Stimulated activated CD8-positive, alpha-beta memory T cell treated with anti-CD3 and anti-CD28 coated beads, Interleukin-7, amount 100 ng/mL, for 1 hour (primary cell): ENCODE measurements at places on chromosomes 3 and 15.

DNA sequence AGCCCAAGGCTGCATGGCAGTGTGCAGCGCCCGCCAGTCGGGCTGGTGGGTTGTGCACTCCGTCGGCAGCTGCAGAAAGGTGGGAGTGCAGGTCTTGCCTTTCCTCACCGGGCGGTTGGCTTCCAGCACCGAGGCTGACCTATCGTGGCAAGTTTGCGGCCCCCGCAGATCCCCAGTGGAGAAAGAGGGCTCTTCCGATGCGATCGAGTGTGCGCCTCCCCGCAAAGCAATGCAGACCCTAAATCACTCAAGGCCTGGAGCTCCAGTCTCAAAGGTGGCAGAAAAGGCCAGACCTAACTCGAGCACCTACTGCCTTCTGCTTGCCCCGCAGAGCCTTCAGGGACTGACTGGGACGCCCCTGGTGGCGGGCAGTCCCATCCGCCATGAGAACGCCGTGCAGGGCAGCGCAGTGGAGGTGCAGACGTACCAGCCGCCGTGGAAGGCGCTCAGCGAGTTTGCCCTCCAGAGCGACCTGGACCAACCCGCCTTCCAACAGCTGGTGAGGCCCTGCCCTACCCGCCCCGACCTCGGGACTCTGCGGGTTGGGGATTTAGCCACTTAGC lies 4.3 kb downstream of the ISL2 start:
- no peak for DNase-seq

DNA sequence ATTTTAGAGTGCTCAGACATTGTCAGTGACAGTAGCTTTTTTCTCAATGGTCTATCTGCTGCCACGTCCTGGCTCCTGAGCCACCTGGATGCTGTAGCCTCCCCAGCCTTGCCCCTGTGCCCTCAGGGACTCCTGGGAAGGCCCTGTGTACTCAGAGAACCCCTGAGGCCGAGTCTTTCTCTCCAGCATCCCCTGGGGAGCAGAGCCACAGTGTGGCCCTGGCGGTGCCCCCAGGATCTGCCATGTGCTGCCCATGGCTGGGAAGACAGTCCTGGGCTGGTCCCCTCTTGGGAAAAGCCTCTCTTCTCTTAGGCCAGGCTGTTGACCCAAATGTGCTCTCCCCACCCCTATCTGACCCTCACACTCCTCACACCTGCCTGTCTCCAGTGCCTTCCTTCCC lies 5.0 kb downstream of the MYD88 start:
- DNase-seq = no peak

- no peak for DNase-seq
Measured at GRCh38 chr3:76456322-76456721, 583.6 kb upstream of the ROBO2 start.

- DNase-seq = no peak
Measured at GRCh38 chr15:55737373-55737772, 5.6 kb downstream of the PRTG start.

GRCh38 chr3:100647657-100648056 lies 38.3 kb downstream of the ADGRG7 start:
- DNase-seq = no peak

DNA sequence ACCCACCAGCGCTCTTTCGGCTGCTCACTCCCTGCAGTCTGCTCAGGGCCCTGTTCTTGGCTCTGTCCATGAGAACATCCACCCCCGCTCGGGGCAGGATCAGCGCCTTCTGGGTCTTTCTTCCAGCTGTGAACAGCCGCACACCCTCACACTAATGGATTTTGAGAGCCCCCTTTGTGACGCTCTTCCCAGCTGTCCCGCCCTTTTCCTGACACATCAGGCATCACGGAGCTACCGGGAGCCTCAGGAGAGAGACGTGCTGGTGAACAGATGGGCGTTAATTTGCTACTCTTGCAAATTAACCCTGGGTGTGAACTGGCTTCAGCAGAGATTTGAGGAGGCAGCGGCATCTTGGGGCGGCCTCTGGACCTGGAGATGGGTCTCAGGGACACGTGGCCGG lies 113.0 kb downstream of the TMEM266 start:
- DNase-seq = no peak

GRCh38 chr15:70795311-70795665 lies 31.9 kb upstream of the UACA start:
- no peak for DNase-seq

DNA sequence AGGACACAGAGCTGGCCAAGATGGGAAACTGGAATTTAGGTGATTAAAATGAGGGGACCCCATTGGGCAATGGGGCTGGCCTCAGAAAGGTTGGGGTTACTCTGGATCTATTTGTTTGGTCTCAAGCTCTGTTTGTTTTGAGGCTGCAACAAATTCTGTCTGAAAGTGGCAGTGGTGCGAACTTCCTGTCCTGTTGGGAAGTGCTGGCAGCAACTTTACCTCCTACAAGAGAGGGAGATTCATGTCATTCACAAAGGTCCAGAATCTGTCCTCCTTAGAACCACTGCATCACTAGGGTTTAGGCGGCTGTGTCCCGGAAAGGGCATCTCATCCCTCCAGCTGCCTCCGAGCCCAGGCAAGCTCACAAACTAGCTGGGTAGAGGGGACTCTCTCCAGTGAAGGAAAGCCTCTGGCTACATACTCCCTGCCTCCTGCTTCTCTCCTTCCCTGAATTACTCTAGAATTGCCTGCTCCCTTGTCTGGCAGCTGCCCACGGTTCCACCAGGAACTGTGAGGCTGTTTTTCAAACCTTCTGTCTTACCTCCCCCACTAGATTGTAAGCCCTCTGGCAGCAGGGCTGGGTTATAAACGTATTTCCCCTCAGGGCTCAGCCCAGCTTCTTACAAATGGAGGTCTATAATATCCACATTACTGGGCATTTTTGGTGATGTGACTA lies 23.6 kb downstream of the MEGF11 start:
- no peak for DNase-seq

- no peak for DNase-seq
Measured at GRCh38 chr3:133570937-133571320, 2.6 kb upstream of the CDV3 start.

GRCh38 chr15:67768313-67768977 lies 56.9 kb upstream of the SKOR1 start:
- no peak for DNase-seq
